DMS153 (cell line): ENCODE measurements at places on chromosomes 1 and 21.

GRCh38 chr1:78058670-78059069, 12.9 kb downstream of the GIPC2 start:
- no peak for DNase-seq

DNA sequence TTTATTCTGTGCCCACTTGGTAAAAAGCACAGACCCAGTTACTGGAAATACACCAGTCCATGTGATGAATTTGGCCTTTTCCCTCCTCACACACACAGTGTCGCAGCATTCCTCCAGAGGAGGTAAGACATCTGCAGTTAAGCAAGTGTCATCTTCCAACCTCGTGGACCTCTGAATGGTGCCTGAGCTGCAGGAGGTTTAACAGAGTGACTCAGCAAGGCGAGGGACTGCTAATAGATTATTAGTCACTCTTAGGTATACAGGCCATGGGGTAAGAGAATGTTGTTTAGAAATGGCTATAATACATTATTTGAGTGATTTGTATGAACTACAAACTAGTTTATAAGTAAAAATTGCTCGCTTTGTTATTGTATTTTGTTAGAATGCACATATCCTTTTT, 8.6 kb upstream of the LRRC8B start:
- DNase-seq = no peak

DNA sequence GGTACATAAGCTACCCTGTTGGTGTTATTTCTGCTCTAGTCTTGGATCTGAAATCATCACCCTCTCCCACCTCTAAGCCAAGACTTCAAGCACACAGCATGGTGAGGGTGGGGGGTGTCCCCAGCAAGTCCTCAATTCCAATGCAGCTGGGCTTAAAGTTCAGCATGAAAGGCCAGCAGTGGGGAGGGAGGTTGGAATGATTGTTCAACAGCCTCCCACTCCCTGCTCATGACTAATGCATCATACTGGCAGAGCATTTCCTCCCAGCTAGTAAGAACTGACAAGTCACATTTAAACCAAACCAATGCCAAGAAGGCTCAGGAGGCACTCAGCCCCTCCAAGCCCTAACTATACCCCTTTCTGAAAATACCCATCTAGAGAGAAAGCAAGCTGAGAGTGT, 50.1 kb downstream of the TIAM1 start:
- no peak for DNase-seq

GRCh38 chr1:74681449-74681848, 7.9 kb upstream of the ERICH3 start:
- no peak for DNase-seq

DNA sequence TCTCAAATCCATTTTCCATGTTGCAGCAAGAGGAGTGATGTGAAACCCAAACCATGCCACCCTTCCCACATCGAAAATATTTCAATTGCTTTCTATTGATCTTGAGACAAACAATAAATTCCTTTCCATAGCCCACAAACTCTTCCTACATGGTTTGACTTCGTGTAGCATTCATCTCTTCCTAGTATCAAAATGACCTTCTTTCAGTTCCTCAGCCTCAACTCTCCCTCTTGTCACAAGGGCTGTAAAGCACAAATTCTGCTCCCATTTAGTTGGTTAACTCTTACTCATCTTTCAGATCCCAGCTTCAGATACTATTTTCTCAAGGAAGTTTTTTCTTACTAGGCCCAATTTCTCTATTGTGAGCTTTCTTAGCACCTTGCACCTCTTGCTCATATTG, 99.0 kb downstream of the ZNF281 start:
- DNase-seq = no peak

- no peak for DNase-seq
These were observed 51.6 kb downstream of the BACH1 start for GRCh38 chr21:29350246-29350779.

DNA sequence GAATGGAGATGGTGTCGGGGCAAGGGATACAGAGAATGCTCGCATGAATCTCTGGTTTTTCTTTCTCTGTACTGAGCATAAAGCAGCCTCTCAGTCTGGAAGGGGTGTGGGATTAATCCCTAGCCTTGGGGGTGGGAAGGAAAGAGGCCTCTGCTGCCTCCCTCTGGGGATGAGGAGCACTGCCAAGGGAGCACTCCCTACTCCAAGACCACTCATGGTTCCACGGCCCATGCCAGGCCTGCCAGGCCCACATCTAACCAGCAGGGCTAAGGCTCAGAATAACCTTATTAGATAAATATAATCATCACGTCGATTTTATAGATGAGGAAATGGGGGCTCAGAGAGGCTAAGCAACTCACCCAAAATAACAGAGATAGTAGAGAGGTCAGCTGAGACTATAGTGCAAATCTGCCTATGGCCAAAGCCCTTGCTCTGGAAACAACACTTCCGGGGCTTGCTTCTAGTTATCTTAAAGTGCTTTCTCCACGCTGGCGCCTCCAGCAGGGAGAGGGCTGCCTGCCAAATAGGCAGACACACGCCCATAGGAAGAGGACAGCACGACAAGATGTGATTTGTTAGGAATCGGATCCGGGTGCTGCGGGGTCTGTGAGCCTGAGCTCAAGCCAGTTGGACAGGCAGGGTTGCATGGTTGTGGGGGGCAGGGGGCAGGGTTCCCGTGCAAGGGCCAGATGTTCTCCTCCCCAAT, 522 bp downstream of the TEX35 start:
- DNase-seq = no peak

GRCh38 chr1:209889077-209889418, 49.0 kb upstream of the SYT14 start:
- no peak for DNase-seq

DNA sequence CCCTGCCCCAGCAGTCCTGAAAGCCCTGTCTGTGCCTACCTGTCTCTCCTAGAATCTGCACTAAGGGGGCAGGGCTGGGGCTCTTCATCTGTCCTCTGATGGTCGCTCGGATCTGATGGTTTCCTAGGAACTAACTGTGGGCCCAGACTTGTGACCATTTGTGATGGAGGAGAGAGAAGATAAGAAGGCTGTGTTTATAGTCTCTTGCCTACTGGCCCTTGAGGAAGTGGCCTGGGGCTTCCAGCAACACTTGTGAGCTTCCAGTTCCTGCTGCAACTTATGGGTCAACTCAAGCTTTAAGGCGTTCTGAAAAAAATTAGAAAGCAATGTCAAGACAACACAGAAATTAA, 53.2 kb upstream of the SYNC start:
- no peak for DNase-seq

GRCh38 chr1:156657741-156658319, 15.9 kb downstream of the BCAN start:
- peak; percentile 16 for DNase-seq

DNA sequence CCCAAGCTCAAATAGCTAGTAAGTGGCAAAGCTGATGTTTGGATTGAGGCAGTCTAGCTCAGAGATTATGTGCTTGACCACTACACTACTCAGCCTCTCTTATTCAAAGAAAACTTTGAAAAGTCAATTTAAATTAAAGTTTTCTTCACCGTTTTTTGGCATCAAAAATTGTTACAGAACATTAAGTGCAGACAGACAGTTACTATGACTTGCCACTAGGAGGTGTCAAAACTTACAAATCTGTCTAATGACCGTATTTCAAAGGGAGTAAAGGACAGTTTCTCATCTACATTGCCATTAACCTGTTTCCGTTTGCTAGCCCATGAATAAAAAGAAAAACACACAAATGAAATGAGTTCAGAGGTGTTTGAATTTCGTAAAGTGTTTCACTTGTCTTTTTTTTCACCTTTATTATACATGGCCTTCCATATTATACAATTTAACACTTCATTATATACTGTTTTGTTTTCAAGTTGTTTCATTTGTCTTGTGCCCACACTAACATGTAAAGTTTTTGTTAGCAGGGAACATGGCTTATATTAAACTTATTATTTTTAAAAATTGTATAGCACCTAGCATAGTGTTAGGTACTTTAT, 57.4 kb upstream of the MTF2 start:
- DNase-seq = peak; percentile 14

GRCh38 chr1:34140011-34140676, 24.9 kb downstream of the CSMD2 start:
- no peak for DNase-seq

DNA sequence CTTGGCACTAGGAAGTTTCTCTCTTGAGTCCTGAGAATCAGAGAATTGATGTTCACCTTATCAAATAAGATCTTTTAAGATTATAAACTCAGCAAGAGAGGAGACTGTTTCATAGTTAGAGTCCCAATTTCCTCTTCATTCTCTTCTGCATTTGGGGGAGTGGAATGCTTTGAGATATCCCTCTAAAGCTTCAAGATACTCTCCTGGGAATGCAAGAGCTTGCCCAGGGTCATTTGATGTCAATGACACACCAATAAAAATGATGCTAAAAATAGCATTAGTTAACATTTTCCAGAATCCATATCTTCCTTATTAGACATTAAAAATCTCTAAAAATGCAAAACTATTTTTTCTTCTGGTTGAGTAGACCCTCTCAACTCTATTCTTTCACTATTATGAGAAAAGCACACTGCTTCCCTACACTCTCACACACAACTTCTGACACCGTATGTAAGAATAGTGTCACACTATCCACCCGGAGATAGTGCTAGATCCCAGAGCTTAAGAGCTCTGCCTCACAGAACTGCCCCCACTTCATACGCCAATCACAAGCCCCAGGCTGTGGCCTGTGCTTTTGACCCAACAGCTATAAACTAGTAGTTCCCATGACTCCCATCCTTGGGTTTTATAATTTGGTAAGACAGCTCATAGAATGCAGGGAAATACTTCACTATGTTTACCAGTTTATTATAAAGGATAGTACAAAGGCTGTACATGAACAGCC, 399.9 kb upstream of the RUNX1 start:
- no peak for DNase-seq
